C1 segment of cervical spinal cord (tissue), 14 donors: ENCODE measurements at places on chromosomes 12 and 14.

GRCh38 chr12:96350982-96351381 lies 49.3 kb downstream of the CDK17 start:
- no peak for DNase-seq

- DNase-seq = no peak
Measured at GRCh38 chr12:388012-388411, 1.1 kb downstream of the KDM5A start.

GRCh38 chr12:44847403-44847802 lies 28.7 kb downstream of the NELL2 start:
- no peak for DNase-seq

- no peak for DNase-seq
Measured at GRCh38 chr14:52332269-52332668, 18.2 kb downstream of the PTGER2 start.

DNA sequence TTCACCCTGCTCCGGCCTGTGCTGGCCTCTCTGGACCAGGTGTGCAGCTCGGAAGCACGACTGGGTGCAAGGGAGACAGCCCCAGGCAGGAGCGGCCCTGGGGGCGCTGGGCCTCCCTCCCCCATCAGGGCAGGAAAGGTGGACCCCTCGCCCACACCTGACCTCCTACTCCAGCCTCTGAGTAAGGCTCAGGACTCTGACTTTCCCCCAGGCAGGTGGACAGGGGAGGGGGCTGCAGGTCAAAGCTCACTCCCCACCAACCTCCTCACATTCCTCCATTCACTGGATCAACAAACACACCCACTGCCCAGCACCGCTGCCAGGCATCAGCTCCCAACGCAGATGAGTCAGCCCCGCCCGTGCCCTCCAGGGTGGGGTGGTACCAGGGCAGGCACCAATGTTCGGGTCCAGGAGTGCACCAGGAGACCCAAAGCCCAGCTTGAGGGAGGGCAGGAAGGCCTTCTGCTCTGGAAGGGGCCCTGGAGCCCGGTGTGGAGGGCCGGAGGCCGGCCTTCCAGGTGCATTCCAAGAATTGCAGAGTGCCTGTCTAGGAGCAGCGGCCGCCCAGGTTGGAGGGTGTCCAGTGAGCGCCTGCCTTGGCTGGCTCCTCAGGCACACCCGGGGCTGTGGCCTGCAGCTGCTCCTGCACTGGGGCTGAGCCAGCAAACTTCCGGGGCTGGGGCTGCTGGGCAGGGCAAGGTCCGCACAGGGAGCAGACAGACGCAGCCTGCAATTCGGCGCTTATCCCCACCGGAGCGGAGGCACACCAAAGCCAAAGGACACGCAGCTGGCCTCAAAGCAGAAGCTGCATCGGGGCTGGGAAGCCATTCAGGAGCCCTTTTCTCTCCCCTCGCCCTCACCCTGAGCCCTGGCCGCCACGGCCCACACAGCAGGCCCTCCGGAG lies 1.6 kb upstream of the INF2 start:
- DNase-seq = peak; percentile 42

DNA sequence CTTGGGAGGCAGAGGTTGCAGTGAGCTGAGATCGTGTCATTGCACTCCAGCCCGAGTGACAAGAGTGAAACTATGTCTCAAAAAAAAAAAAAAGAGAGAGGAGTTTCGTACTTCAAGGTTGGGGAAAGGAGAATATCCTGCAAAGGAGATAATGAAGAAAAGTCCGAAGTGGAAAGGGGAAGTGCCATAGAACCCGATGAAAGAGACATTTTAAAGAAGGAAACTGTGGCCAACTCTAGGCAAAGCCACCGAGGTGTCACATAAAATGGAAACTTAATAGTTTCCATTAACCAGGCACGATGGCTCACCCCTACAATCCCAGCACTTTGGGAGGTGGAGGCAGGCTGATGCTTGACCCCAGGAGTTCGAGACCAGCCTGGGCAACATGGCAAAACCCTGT lies 15.0 kb upstream of the LTBP2 start:
- DNase-seq = no peak

GRCh38 chr14:36675581-36675980 lies 13.9 kb downstream of the PAX9 start:
- no peak for DNase-seq

DNA sequence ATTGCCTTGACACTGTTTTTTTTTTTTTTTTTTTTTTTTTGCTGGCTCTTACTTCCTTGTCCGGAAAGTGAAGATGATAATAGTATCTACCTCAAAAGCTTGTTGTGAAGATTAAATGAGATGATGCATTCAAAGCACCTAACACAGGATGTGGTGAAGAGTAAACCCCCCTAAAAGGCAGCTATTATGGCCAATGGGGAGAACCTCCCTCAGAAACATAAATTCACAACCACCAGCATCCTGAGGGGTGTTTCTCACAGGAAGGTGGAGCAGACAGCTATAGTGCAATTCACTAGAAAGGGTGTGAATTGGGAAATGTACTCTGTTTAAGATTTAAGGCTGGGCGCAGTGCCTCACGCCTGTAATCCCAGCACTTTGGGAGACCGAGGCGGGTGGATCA lies 85.4 kb upstream of the CRY1 start:
- DNase-seq = no peak

DNA sequence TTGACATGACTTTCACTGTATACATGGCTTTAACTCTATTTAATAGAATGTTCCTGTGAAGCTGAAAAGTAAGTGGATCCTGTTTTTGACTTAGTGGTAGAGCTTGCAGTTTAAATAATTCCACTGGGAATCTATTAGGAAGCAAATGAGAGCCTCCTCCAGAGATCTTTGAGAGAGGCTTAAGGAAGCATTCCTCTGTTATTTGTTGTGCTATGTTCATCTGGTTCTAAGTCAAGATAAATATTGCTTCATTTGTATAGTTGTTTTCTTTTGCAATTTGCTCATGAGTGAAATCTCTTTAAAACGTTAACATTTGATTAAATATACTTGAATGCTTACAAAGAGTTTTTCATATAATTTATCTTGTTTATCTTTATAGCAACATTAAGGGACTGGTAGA lies 70.4 kb downstream of the TMTC2 start:
- DNase-seq = no peak

DNA sequence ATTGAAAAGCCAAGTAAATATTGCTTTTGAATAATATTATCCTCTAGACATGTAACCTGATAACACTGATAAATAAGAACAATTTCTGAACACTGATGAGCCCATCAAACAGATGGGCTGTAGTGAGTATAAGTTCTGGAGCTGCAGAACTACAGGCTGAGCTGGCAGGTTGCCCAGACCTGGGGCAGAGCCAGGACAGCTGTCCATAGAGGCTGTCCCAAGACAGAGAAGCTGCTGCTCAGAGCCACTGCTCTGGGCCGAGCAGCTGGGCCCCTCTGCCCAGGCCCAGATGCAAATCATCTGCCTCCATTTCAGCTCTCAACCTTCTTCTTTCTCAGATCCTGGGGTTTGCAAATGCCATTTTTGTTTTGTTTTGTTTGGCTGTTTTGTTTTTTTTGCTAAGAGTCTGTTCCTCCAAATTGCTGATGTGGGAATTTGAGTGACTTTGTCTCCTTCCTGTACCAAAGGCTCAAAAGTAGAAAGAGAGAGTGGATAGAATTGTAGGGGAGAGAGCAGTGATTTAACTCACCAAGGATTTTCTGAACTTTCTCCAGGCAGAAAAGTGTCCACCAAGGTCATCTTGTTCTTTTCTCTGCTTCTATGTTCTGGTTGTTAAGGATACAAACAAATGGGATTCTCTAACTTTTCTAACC lies 4.0 kb upstream of the TESPA1 start:
- DNase-seq = peak; percentile 49

DNA sequence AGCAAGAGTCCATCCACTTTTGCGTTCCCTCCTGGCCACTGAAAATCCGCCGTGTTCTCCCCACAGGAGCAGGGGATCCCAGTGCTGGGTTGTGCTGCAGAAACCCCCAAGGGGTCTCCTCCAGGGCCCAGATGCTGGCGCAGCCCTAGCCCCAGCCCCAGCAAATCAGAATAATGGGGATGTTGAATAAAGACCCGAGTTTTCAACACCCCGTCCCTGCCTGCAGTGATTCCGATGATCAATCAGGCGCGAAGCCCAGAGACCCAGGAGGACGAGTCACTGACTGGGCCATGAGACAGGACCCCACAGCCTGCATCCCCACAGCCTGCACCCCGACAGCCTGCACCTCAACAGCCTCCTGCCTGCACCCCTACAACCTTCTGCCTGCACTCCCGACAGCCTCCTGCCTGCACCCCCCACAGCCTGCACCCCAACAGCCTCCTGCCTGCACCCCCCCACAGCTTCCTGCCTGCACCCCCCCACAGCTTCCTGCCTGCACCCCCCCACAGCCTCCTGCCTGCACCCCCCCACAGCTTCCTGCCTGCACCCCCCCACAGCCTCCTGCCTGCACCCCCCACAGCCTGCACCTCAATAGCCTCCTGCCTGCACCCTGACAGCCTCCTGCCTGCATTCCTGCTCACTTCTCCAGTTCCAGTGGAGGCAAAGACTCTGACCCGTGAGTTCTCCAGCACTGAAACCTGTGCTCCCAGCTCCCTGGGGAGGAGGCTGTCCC lies 37.2 kb downstream of the TNFAIP2 start:
- DNase-seq = no peak

DNA sequence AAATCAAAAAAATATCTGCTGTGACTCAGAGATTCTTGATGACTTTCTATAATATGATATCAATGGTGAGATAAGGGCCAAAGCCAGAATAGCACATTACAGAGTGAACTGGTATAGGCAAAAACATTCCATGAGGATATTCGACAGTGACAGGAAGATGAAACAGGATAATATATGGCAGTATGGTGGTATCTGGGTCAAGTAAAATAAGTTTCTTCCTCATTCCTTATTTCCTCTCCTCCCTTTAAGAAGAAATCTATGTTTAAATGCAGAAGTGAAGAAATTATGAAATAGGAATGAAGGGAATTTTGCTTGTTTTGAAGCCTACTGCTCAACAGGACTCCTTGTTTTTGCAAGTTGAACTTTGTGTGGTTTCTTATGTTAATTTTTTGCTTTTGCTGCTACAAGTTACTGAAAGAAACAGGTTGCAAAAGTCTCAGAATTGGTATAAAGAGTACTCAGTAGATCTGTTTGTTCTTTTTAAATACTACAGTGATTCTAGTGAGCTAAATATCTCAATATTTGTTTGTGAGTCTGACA lies 7.0 kb downstream of the ACSS3 start:
- DNase-seq = no peak
